Spinal cord (tissue), 10 donors: ENCODE measurements at places on chromosomes 6 and 20. TPM values are rescaled to one million over a fixed set of nuclear protein-coding genes. Genes with fewer than 3 reads are reported as not detected.

DNA sequence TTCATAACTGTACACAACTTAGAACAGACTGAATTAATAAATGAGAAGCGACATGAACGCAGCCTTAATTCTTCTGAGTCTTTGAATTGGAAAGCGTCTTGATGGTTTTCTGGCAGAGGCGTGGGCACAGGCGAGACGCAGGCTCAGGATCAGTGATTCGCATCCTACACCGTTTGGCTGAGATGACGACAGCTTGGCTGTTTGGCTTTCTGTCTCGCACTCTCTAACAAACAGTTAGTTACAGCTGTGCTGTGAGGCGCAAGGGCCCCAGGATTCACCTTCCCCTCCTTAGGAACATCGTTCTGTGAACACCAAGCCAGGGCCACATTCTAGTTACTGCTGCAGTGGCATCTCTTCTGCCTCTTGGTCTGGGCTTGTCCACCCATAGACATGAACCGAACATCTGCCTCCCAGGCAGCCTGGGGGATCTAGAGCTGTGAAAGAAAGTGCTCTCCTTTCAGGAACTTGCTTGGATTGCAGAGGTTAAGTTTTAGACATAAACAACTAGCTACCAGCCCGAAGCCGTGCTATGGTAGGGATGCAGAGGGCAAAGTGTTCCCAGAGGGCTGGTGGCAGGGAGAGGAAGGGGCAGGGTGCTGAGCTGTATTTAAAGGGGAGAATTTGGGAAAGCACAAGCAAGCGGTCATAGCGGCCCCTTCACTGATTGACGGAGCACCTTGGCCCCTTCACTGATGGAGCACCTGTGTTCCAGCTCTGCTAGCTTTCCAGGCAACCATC is 49.6 kb downstream of the TCP11 start:
- DNase-seq: no peak

DNA sequence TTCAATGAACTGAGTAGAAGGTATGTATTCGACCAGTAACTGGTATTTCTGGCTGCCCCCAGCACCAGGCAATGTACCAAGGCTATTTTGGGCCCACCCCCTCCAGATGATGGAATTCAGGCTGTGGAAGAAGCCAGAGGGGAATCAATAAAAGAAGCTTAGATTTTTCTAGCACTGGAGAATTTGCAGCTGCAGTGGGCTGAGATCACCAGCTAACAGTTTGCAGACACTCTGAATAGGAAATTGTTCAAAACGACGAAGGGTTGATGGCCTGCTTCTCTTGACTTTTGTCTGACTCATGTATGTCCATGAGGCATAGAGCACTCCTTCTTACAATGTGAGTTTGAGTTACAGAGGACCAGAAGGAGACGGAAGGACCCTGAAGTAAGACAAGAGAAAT is 32.4 kb upstream of the FBXO9 start:
- DNase-seq: no peak

DNA sequence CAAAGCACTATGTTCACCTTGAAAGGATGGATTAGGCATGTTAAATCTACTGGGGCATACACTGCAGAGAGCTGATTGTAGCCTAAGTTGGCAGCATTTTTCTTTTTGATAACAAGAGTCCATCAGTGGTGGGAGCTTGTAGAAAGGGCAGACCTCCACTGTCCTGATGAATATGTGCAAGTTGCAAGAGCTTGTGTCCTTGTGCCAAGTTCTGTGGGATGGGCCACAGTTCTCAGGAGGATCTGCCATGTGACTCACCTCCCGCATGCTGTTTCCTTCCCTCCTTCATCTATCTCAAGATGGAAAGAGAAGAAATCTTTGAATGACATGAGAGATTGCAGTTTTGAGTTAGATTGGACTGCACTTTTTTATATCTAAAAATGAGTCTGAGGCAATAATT is 58.3 kb upstream of the GGTLC1 start:
- DNase-seq: no peak

- DNase-seq: no peak
These were observed 13.7 kb downstream of the DDO start for GRCh38 chr6:110401585-110402176.

- no peak for DNase-seq
These were observed 181.2 kb upstream of the JAG1 start for GRCh38 chr20:10854976-10855375.

DNA sequence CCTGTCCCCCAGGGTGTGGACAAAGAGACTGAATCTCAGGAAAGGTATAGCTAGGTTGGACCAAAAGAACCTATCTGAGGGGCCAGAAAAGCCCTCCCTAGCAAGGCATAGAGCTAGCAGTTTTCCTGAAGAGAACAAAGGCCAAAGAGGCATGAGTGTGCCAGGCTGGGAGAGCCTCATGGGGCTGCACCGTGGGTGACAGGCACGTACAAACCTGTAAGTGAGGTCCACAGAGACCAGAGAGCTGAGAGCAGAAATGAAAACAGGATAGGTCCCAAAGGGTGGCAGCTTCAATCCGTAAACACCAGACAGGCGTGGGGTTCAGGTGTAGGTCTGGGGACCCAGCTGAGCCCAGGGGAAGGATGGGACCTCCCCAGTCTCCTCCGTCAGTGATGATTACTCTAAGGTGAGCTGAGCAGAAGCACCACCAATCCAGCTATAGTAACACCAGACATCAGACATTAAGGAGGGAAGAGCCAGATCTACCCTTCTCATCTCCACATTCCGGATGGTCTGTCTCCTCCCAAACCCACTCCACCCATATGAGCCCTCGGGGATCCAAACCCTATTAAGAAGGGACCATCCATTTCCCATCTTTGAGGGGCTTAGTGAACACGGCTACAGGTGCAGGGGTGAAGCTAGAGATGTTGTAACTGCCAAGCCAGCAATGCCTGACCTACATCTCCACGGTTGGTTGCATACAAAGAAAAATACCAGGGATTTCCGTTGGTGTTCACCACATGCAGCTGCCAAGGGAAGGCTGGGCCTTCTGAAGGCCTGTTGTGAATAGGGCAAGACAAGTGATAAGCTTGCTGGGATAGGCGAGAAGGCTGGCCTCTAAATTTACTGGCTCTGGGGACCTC is 38.3 kb downstream of the BCL2L1 start:
- DNase-seq: no peak

GRCh38 chr6:43634702-43635303 is 837 bp upstream of the MAD2L1BP start:
- peak; percentile 67 for DNase-seq

DNA sequence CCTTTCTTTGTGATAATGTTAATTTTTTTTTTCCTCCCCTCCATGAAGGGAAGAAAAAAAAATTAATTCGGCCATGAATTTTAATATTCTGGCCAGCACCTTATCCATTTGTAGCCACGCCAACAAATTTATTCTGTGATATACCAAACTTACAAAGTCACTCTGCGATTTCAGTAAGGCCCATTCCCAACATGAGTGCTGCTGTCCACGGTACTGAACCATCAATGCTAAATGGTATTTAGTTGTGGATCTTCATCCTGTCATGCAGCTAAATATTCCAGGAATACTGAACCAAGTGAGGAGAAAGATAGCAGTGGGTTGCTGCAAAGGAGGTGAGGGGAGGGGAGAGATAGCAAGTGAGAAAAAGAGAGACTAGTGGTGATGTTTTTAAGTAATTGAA is 19.5 kb upstream of the RSPH4A start:
- DNase-seq: no peak

- DNase-seq: no peak
These were observed 567.4 kb downstream of the COL12A1 start for GRCh38 chr6:74638412-74638811.

The CRISP3 gene
- total RNA-seq: 5.4 TPM

The BPIFB2 gene
- 0.11 TPM for total RNA-seq

The CALHM5 gene
- total RNA-seq: 4.5 TPM

The C6orf163 gene
- 8.6 TPM for total RNA-seq
